ENCODE measurements at places on chromosomes 7 and 10. TPM values are rescaled to one million over a fixed set of nuclear protein-coding genes. Genes with fewer than 3 reads are reported as not detected.

CHN2 gene
- under 0.01 TPM for total RNA-seq

HOXA6 gene
- 0.36 TPM for total RNA-seq

GNGT1 gene
- total RNA-seq = not detected

KCP gene
- not detected for total RNA-seq

AOC1 gene
- total RNA-seq = not detected

EN2 gene
- total RNA-seq = 0.09 TPM

ENTPD7 gene
- total RNA-seq = 19.2 TPM

PLCE1 gene
- total RNA-seq = under 0.01 TPM

RHEB gene
- 53.9 TPM for total RNA-seq

THSD7A gene
- 47.2 TPM for total RNA-seq

CNPY1 gene
- not detected for total RNA-seq

TMEM140 gene
- total RNA-seq = 8.3 TPM

NPSR1 gene
- not detected for total RNA-seq

HOXA4 gene
- total RNA-seq = 0.85 TPM

ANKRD30A gene
- not detected for total RNA-seq

PLAU gene
- total RNA-seq = 46.1 TPM

PIK3CG gene
- 7.2 TPM for total RNA-seq

SLC26A4 gene
- 0.99 TPM for total RNA-seq

AP4M1 gene
- 20.4 TPM for total RNA-seq

CYP26C1 gene
- total RNA-seq = 0.47 TPM

ZFYVE27 gene
- 21.4 TPM for total RNA-seq

OR6B1 gene
- not detected for total RNA-seq

CELF2 gene
- 10.5 TPM for total RNA-seq

SFR1 gene
- 7.3 TPM for total RNA-seq

RADIL gene
- total RNA-seq = 1.0 TPM

NPTX2 gene
- 1.3 TPM for total RNA-seq

SPAM1 gene
- total RNA-seq = not detected

KCND2 gene
- not detected for total RNA-seq

CUX1 gene
- 45.4 TPM for total RNA-seq

TMEM213 gene
- not detected for total RNA-seq

MICU1 gene
- 27.2 TPM for total RNA-seq

SLC13A1 gene
- not detected for total RNA-seq

TUBAL3 gene
- 0.18 TPM for total RNA-seq

PLXDC2 gene
- 2.4 TPM for total RNA-seq

Measured in endothelial cell of coronary artery (primary cell).